H7 (cell line): ENCODE measurements at places on chromosomes 2 and 18.

GRCh38 chr2:216606551-216607276 is 26.5 kb upstream of the IGFBP2 start:
- peak; percentile 81 for DNase-seq

GRCh38 chr2:171598713-171599319 is 76.5 kb downstream of the CYBRD1 start:
- peak; percentile 71 for DNase-seq

DNA sequence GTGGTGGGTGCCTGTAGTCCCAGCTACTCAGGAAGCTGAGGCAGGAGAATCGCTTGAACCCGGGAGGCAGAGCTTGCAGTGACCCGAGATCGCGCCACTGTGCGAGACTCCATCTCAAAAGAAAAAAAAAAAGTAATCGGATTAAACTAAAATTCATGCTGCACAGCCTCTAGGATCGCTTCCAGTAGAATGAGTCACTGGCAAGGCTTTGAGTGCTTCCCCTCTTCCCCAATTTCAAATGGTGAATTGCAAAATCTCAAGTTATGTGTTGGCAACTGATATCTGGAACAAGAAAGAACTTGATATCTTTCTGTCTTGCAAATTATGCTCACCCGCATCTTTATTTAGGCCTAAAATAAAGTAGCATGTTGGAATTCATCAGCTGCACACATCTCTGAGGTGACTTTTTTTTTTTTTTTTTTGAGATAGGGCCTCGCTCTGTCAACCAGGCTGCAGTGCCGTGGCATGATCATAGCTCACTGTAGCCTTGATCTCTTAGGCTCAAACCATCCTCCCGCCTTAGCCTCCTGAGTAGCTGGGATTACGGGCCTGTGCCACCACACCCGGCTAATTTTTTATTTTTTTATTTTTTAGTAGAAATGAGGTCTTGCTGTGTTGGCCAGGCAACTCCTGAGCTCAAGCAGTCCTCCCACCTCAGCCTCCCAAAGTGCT is 12.7 kb downstream of the TTC39C start:
- DNase-seq, result no peak

GRCh38 chr2:117323331-117323730 is 491.2 kb upstream of the DDX18 start:
- DNase-seq, result no peak

GRCh38 chr2:54755641-54756326 is 32.3 kb downstream of the EML6 start:
- DNase-seq, result no peak

DNA sequence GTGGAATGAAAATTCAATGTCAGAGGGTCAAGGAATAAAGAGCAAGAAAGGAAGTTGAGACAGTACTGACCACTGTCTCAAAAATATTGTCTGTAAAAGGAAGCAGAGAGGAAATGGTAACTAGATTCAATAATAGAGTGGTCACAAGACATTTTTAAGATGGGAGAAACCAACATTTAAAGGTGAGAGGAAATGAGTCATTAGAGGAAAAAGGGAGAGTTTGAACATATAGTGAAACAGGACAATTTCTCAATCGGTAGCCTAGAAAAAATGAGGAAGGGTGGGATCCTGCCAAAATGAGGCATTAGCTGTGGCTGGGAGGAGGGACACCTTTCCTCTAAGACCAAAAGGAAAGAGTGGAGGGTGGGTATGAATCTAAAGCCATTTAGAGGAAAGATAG is 288.5 kb downstream of the SP3 start:
- DNase-seq, result no peak

DNA sequence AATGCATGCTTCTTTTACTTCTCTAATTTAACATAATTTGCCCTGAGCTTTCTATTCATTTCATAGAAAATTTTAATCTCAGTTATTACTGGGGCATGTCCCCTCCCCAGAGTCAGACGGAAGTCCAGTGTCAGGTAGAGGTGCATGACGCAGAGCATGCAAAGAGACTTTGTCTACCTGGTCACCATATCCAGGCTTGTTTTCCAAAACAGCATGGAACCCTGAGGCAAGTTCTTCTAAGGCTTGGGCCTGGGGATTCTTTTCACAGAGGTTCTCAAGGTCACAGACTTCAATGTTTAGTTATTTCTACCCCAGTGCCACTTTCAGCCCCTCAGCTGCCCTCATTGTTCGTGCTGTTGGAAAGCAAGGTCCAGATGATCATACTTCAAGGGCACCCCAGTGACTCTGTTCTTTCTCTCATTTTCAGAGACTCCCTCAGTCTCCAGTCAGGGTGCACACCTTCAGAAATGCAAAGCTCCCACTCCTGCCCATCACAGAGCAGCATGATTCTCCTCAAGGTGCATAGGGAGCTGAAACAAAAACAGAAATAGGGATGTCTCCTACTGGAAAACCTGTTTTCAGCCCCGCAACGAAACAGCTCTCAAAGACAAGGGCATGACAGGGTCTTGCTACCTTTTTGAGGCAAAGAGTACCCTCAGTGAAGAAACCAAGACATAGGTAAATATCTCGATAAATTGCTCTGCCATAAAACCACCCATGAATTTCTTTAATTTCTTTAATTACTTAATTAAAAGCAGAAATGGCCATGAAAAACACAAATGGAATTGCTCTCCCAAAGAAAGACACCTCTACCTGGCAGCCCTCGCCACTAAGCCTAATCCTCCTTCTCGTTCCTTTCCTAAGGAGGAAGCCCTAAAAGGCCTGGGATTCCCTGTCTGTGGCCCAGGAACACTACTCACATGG is 9.5 kb upstream of the EVA1A start:
- DNase-seq, result no peak

DNA sequence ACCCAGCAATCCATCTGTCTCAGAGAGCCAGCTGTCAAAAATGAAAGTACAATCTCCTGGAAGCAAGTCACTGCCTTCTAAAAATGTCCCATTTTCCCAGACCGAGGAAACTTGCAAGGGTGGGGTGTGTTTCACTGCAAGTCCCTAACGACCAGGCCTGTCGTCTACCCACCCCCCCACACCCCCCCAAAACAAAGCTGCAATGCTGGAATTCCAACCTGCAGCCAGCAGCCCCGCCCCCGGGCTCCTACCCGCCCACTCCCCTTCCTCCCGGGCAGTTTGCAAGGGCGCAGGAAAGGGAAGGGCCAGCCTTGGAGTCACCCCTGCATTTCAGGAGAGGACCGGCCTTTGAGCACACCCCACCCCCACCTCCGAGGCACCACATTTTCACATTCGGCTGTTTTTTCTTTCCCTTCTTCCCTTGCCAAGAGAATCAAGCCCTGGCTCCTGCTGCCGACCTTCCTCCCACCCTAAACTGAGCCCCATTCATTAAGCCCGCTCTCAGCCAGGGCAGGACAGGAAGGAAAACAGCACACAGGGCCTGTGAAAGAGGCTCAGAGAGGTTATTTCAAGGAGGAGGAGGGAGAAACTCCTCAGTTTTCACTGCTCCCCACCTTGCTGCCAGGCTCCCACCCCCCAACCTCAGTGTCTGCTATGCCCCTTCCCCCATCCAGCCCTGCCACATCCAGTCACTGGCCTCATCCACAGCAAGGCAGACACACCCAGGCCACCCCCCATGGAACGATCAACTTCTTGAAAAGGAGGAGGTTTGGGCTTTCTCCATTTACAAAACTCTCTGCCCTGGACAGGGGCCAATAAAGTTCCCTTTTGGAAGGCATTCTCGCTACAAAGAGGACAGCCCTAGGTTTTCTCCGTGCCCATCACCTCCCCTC is 11.3 kb downstream of the SMAD7 start:
- DNase-seq, result peak; percentile 86

DNA sequence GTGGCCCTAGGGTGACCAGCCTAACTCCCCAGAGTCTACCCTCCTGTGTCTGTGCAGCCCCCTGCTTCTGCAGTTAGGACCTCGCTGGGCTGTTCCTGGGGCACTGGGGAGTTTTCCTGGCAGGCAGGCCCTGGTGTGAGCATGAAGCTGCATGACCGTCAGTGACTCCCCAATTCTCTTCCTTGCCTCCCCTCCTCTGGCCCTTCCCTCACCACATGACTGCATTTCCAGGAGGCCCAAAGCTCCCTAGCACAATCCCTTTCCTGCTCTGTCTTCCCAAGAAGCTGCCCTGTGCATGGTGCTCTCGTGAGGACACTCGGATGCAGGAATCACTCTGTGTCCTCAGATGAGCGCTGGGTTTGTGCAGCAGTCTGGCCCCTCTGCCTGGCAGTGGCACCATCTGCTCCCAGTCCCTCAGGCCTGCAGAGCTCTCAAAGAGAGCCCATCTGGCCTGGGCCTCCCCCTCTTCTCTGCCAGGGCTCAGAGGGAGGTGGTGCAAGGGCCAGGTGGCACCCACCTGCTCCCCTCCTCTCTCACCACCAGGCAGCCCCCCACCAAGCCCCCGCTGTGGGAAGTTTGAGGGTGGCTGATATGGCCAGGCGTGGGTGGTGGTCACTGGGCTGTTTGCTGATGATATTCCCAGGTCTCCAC is 125.6 kb upstream of the HS6ST1 start:
- DNase-seq, result no peak

- DNase-seq, result no peak
Measured at GRCh38 chr18:41504316-41504715, 450.7 kb upstream of the PIK3C3 start.

- peak; percentile 94 for DNase-seq
Measured at GRCh38 chr2:232537079-232537478, 2.4 kb upstream of the CHRNG start.

DNA sequence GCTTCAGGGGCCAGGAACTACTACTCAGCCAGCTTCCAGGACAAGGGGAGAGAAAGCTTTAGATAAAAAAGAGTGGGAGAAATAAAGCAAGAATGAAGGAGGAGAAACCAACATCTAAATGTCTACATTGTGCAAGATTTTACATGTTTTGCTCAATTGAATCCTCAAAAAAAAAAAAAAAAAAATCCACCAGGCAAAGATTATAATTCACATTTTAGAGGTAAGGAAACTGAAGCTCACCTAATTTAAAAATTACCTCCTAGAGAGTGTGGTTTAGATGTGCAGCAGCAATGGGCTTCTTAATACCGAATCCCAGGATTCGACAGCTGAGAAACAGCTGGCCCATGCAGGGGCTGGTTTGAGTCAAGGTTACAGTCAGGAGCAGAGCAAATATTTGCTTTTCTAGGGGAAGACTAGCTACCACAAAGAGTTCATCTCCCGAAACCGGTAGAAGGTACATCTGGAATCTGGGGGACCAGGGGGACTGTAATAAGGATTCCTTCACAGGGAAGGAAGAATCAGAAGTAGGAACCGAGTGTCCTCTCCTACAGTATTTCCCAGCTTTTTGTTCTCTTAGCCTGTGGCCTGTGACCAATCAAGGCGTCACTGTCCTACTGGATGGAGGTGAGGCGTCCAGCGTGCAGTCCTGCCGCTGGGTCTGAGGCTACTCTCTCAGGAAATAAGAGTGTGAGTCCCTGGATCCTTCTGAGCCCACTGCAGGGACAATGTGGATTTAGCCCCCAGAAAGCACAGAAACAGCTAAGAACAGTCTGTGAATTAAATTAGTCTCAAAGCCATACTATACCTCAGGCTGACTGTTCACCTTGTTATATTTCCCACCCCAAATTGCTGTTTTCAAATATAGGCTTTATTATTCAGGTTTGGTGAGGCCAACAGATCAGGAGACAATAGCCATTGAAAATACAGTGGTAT is 42.3 kb downstream of the IL1R2 start:
- no peak for DNase-seq

DNA sequence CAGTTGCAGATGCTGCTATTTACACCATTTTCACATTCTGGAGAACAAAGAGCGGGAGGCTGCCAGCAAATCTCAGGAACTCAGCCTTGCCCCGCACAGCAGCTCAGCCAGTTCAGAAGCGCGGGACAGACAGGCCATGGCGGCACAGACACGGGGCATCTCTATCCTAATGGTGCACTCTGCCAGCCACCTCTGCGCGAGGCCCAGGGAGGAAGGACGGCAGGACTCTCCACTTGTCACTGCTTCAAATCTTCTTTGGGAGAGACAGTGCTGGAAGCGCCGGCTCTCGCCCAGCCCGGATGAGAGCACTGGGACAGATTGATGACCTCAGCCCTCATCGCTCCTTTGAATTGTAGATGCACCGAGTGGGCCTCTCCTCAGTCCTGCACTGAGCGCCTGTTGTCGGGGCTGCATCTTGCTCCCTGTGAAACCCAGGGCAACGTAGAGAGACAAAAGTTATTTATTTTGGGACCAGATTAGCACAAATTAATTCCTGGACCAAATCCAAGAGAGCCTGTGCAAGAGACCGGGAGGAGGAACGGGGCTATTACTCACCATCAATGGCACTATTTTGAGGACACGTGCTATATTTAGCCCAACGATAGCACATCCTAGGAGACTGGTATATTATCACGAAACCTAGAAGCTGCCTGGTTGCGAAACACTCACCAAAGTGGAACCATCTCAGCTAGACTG is 211.4 kb upstream of the SMIM21 start:
- DNase-seq, result peak; percentile 65

DNA sequence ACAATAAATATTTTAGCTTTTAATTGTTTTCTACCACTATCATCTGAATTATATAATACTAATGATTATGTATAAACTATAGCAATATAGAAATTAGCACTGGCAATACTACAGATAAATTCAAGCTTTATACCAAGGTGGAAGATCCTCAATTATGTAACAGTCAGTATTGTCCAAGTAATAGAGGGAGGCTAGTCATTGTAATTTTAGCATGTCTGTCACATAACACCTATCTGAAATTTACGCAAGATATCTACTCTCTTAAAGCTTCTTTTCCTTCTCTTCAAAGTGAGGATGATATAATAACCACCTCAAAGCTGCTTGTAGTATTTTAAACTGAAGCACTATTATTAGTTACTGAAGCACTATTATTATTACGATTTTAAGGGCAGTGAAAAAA is 12.2 kb downstream of the KCNJ3 start:
- DNase-seq, result no peak

DNA sequence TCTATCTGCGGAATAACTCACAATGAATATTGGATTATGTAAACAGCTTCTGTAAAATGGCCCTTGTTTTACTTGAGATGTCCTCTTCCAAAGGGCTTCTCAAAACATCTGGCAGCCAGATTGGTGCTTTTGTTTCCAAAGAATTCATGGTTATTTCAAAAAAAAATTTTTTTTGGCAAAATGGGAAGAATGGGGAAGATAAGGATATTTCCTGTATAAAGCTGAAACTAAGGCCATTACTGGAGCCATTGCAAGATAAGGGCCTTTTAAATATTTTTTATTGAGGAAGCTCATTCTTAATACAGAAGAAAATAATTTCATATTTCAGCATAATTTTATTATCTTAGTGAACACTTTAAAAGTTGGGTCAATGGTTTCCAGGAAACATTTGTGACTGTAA is 259.1 kb downstream of the GALNT13 start:
- DNase-seq, result no peak

DNA sequence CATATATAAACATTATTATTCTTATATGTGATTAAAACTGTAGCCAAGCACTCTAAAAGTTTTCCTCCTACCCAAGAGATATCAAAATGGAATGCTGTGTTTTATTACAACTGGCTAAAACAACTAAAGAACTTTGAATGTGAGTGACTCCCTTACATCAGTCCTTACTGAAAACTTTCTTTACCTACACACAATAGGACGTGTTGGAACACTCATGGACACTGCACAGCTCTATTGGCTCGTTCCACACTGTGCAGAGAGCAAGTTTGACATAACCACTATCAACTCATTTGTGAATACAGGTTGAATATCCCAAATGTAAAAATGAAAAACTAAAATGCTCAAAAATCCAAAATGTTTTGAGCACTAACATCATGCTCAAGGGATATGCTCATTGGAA is 650.6 kb downstream of the SLC4A3 start:
- DNase-seq, result no peak

GRCh38 chr2:25341753-25342371 is at the start of gene DNMT3A:
DNMT3A (minus strand) TSS chr2:25341925; CDS start chr2:25313984, 27,941 bp downstream.
- DNase-seq, result peak; percentile 95
